Activated naive CD8-positive, alpha-beta T cell treated with anti-CD3 and anti-CD28 coated beads, Interleukin-2, amount 50 U/mL, for 24 hours (primary cell): ENCODE measurements at places on chromosomes 1 and 21.

DNA sequence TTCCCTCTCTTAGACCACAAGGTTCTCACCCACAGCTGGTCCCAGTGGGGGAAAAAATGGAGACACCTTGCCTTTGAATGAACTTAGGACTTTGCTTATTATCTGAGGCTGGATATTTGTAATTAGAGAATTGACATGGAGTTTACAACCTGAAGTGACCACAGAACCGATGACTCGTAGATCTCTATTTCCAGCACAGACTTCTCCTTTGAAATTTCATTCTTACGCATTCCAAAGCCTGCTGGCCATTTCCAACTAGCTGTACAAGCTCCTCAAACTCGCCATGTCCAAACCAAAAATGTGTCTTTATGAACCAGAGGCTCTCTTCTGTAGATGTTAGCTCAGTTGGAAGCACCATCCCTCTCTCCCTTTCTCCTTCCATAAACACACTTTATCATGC lies 12.0 kb downstream of the RAB7B start:
- no peak overlapping the region for H3K27ac ChIP-seq
- no peak overlapping the region for H3K4me3 ChIP-seq
- H3K27me3 ChIP-seq = peaks cover 15% of the 10 kb centered on the region
- no peaks in the 10 kb centered on the region for H3K4me1 ChIP-seq

DNA sequence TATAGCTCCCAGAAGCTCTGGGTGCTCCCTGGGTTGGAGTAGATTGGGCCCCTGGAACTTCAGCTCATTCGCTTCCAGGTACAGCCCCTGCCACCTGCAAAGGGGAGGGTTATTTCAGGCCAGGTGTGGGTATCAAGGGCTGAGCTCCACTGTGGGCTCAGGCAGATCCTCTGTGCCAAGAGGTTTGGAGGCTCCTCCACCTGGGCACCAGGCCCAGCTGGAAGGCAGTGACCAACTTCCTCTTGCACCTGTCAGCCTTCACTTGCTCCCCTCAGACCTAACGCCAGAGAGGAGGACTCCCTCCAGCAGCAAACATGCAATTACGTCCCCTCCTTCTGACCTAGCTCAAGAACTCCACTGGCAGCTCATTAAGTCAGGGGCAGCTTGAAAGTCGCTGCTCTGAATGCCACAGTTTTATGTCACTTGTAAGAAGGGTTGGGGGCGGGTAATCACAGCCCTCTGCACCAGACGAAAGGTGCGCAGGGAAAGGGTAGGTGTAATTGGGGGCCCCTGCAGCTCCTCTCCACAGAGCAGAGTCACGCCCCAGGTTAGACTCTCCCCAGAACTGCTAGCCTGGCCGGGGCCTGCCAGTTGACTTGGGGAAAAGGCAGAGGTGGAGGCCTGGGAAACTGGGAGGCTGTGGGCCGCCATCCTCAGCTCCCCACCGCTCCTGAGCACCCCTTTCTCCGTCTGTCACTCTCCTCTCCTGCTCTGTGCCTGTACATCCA lies 125.0 kb upstream of the TMPRSS2 start:
- peaks cover 5% of the 10 kb centered on the region for H3K27me3 ChIP-seq
- no peaks in the 10 kb centered on the region for H3K4me1 ChIP-seq
- no peak overlapping the region for H3K4me3 ChIP-seq
- H3K27ac ChIP-seq = no peak overlapping the region
- no peaks in the 10 kb centered on the region for H3K36me3 ChIP-seq
- no peak for DNase-seq

DNA sequence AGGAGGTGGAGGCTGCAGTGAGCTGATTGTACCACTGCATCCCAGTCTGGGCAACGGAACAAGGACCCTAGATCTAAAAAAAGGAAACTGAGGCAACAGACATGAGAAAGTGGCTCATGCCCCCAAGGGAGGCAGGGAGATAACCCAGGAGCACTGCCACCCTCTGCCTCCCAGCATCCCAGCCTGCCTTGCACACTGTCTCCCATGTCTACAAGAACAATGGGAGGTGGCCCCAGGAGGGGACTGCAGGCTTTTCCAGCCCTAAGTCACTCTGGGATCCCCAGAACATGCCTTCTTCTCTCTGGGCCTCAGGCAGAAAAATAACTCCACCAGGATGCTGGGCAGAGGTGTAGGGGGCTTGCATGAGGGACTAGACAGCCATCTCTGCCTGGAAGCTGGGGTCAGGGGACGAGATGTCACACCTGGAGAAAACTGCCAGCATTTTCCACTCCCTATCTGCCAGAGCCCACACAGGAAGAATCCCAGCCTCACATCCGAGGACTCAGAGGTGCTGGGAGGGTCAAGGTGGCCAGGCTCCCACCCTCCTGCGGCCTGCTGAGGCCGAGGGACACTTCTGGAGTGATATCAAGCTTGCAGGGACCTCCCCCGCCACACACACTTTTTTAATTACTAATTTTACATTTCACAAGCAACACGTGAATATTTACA lies 21.4 kb downstream of the RUNX3 start:
- no peak for DNase-seq
- no peaks in the 10 kb centered on the region for H3K27me3 ChIP-seq
- peaks cover 75% of the 10 kb centered on the region for H3K36me3 ChIP-seq
- H3K27ac ChIP-seq = peak overlapping the region; percentile 95
- H3K4me1 ChIP-seq = peaks cover 68% of the 10 kb centered on the region

DNA sequence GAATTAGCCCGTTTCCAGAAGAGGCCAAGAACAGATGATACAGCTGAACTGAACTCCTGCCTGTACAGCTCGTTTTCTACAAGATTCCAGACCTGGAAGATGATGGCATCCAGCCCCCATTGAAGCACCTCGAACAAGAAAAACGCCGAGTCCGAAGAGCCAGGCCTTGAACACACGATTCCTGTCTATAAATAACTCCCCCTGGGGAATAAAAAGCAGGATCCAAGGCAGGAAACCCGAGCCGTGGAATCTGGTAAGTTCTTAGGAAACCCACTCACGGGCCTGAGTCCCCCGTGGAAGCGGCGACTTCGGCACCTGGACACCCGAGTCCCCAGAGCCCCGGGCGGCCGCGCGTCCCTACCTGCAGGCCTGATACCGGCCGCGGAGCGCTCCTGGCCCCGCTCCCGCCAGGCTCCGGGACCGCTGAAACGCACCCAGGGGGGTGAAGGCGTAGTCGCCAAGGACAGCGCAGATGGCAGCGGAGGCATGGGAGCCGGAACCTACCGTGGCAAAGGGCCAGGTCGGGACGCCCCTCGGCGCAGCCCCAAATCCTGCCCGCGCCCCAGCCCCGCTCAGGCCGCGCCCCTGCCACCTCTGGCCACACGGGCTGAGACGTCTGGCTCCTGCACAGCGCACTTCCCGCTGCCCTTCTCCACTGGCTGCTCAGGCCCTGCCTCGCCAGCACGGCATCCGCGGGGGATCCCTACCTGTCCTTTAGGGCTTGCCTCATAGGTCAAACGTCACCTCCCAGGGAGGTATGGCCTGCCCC lies 14.0 kb upstream of the HLCS start:
- DNase-seq = peak; percentile 30
- no peak overlapping the region for H3K27ac ChIP-seq
- H3K4me3 ChIP-seq = peak overlapping the region; percentile 62
- no peaks in the 10 kb centered on the region for H3K36me3 ChIP-seq

GRCh38 chr1:12404918-12405317 lies 175.1 kb downstream of the VPS13D start:
- DNase-seq = no peak
- H3K27me3 ChIP-seq = no peaks in the 10 kb centered on the region
- peaks cover 43% of the 10 kb centered on the region for H3K36me3 ChIP-seq

- peaks cover 52% of the 10 kb centered on the region for H3K4me1 ChIP-seq
- H3K36me3 ChIP-seq = no peaks in the 10 kb centered on the region
- no peak overlapping the region for H3K27ac ChIP-seq
- no peak for DNase-seq
- H3K4me3 ChIP-seq = no peak overlapping the region
Measured at GRCh38 chr1:91814448-91814847, 71.5 kb downstream of the TGFBR3 start.

DNA sequence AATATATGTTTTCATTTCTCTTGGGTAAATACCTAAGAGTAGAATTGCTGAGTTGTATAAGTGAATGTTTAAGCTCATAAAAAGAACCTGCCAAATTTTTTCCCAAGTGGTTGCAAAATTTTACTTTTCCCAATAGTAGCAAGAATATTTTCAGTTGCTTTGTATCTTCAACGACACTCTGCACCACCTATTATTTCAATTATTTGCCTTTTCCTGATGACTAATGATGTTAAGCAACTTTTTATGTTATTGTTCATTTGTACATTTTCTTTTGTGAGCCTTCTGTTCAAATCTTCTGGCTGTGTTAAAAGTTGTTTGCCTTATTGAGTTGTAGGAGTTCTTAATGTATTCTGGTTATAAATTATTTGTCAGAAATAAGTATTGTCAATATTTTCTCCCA lies 299.1 kb upstream of the NRIP1 start:
- DNase-seq = no peak
- H3K4me1 ChIP-seq = no peaks in the 10 kb centered on the region
- no peaks in the 10 kb centered on the region for H3K27me3 ChIP-seq
- no peak overlapping the region for H3K4me3 ChIP-seq
- no peaks in the 10 kb centered on the region for H3K36me3 ChIP-seq

GRCh38 chr1:59422921-59423575 lies 126.2 kb downstream of the FGGY start:
- H3K27me3 ChIP-seq = no peaks in the 10 kb centered on the region
- no peaks in the 10 kb centered on the region for H3K4me1 ChIP-seq
- no peak for DNase-seq
- no peak overlapping the region for H3K4me3 ChIP-seq
- H3K36me3 ChIP-seq = no peaks in the 10 kb centered on the region

DNA sequence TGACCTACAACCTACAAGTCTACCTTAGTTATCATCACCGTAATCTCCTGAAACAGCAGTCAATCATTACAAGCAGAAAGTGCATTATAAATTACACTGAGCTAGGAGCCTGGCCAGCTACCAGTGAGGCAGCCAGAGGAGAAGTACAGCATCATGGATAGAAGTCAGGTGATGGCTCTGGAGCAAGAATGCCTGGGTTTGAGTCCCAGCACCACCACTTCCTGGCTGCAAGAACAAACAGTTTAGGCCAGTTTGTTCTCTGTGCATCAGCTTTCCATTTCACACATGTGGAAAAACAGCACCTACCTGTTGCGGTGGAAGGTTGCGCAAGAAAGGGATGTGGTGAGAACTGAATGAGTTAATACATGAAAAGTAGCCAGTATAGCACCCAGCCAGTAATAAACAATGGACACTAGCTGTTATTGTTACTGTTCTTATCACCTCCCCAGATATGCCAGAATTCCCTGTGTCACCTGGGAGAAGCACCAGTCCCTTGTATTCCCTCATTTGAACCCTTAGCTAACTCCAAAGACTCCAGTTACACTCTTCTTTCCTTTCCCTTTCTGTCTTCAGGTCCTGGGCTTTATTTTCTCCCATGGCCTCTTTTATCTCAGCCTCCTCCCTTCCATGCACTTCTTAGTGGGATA lies 9.0 kb downstream of the CREG1 start:
- peaks cover 18% of the 10 kb centered on the region for H3K4me1 ChIP-seq
- no peak overlapping the region for H3K4me3 ChIP-seq
- no peak for DNase-seq
- H3K27me3 ChIP-seq = no peaks in the 10 kb centered on the region
- no peak overlapping the region for H3K27ac ChIP-seq

DNA sequence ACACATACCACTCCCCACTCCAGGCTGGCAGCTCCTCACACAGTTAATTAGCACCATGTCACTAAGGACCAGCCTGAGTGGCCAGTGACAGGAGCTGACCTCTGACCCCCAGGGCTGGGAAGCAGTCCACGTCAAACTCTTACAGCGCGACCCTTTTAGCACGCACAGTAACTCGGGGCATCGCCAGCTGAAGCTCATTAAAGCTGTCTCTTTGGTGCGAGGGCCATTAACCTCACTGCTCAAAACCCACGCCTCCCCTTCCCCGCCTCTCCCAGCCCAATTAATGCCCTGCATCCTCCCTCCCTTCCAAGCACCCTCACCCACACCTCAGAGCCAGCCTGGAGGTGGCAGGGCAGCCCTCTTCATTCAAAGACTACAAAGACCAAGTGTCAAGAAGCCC lies 31.7 kb downstream of the DMAP1 start:
- no peak overlapping the region for H3K4me3 ChIP-seq
- H3K36me3 ChIP-seq = peaks cover 2% of the 10 kb centered on the region
- no peaks in the 10 kb centered on the region for H3K27me3 ChIP-seq
- H3K27ac ChIP-seq = no peak overlapping the region
- no peaks in the 10 kb centered on the region for H3K4me1 ChIP-seq

GRCh38 chr21:39726133-39726532 lies 18.9 kb upstream of the IGSF5 start:
- peaks cover 8% of the 10 kb centered on the region for H3K27me3 ChIP-seq
- H3K36me3 ChIP-seq = no peaks in the 10 kb centered on the region
- no peak overlapping the region for H3K4me3 ChIP-seq
- H3K4me1 ChIP-seq = no peaks in the 10 kb centered on the region

DNA sequence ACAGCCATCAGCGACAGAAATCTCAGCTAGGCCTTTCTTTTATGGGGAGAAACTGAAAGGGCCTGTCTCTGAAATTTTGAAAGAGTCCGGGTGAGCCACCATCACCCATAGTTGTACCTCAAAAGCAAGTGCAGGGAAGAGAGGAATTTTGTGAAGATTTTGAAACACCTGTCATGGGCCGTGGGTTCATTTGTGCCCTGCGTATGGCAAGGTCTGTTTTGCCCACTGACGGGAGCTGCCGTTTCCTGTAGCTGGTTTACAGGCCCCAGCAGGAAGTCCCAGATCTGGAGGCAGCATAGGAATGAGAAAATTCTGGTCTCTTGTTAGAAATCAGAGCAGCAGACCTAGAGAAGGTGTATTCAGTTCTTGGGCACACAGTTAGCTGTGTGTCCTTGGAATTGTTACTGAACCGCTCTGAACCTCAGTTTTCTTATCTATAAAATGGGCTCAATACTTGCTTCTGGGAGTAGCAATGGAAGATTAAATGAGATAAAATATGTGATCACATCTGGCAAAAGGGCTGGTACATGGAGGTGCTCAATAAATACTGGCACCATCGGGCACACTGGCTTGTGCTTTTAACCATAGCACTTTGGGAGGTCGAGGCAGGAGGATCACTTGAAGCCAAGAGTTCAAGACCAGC lies 52.5 kb downstream of the MAN1C1 start:
- no peak for DNase-seq
- H3K36me3 ChIP-seq = peaks cover 5% of the 10 kb centered on the region
- H3K27me3 ChIP-seq = peaks cover 23% of the 10 kb centered on the region
- no peak overlapping the region for H3K4me3 ChIP-seq
